ENCODE measurements at places on chromosomes 16 and 17.
A peak's percentile ranks its signal among the peaks of the same experiment; 100 is the strongest.

- DNase-seq: peak; percentile 36
Observed at GRCh38 chr17:1484676-1485422, 7.6 kb downstream of the MYO1C start.

DNA sequence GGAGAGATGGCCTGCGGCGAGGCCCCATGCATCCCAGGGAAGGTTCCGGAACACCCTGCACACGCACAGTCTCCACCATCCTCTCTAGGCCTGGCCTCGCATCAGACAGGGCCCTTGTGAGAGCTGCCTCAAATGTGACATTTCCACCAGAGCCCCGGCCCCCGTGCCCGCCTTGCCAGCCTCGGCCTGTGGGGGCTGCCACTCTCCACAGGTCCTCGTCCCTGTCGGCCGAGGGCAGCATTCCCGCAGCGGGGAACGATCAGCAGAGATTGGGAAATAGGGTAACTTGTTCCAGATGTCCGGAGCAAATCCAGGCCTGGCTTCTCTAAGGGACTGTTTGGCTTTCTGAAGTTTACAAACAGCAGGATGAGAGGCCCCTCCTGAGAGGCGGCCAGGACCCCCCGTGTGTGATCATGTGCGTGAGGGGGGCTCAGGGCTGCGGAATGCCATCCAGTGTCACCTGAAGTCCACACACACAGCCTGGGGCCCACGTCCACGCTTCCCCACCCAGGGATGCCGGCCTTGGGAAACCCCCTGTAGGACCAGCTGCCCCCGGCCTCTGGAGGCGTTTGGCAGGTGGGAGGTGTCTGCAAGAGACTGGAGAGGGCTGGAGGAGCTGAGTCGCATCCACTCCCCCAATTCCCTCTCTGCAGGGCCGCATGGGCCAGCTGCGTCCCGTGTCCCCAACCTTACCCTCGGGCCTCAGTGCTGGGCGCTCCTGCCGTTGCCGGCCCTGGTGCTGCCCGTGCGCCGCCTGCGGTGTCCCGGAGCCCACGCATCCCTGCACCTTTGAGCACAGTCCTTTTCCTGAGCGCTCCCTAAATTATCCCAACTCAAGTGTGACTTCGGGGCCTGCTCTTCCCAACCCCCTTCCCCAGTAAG lies 70.4 kb downstream of the ZDHHC7 start:
- DNase-seq: no peak

GRCh38 chr17:861364-861763 lies 79.2 kb downstream of the MRM3 start:
- no peak for DNase-seq

DNA sequence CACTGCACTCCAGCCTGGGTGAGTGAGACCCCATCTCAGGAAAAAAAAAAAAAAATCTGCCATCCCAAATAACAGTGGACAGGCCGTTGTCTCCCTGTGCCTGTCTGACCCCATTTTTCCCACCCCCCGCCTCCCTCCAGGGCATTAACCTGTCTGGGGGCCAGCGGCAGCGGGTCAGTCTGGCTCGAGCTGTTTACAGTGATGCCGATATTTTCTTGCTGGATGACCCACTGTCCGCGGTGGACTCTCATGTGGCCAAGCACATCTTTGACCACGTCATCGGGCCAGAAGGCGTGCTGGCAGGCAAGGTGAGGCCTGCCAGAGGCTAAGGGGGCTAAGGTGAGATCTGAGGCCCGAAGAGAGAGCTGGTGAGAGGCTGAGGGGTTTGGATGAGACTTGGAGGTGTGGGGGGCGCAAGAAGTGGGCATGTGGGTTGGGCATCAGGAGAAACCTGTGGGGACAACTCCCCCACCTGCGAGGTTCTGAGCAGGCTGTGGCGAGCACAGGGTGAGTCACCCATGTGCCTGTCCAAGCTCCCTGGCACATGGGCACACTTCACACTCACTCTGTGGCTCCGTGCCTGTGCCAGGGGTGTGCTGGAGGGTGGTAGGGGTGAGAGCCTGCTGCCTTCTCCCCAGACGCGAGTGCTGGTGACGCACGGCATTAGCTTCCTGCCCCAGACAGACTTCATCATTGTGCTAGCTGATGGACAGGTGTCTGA lies 34.7 kb downstream of the ANKRD40 start:
- no peak for DNase-seq

DNA sequence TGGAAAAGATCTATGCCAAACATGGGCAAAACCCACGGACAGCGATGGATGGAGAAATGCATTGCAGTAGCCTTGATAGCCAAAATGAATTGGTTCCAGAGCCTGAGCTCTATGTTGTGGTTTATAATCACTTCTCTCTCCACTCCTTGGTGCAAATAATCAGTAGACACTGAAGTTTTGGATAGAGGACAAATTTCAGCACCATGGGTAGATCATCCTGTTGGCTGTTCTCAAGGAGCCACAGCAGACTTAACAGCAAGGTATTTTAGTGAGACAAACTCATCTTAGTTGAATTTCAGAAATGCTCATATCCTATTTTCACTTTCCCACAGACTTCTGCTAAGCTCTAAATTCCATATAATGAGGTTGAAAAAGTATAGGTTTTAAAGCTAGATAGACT lies 88.3 kb upstream of the CCL1 start:
- DNase-seq: no peak

GRCh38 chr17:44967026-44967906 lies 837 bp downstream of the C1QL1 start:
- DNase-seq: no peak

All from activated T-helper 9 cell treated with anti-CD3 and anti-CD28 coated beads, Interleukin-2, amount 50 U/mL, for 16 hours (primary cell).